ENCODE measurements at places on chromosomes 2 and 18.

GRCh38 chr18:11925800-11926481 is 17.8 kb upstream of the MPPE1 start:
- DNase-seq: no peak

GRCh38 chr2:191051825-191052778 is 38.1 kb upstream of the STAT1 start:
- peak; percentile 35 for DNase-seq

DNA sequence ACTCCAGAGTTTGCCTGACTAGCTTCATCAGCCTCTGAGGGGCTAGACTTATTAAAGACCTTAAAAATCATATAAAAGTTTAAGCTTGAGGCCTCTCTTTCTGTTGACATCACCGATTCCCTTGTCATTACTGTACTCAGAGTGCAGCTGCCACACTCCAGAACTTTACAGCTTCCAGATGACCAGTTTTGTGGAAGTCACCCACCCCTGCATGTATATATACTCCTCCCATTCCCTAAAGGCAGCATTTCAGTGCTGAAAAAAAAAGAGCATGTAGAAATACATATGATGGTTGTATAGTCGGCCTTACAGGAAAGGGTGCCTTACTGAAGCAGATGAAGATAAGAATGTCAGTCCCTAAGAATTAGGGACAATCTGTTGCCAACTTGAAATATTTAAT is 117.3 kb downstream of the FEZ2 start:
- no peak for DNase-seq

- no peak for DNase-seq
These were observed 273.2 kb downstream of the MTX2 start for GRCh38 chr2:176542476-176542875.

DNA sequence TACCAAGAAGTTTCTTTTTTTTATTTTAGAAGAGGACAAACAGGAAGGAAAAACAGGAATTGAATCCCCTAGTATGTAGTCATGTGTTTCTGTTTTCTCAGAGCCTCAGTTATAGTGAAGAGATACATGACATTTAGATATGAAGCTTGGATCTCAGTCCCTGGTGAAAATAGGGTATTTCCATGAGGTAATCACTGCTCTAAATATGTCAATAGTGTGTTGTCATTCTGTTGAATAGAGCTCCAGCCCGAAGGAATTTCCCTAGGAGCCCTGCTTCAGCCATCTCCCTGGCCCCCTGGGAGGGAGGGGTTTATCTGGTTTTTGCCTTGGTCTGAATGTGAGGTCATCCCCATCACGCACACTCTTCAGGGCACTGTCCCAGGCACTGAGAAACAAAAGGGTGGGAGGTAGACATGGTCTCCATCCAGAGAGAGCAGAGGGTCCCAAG is 47.1 kb upstream of the REL start:
- no peak for DNase-seq

DNA sequence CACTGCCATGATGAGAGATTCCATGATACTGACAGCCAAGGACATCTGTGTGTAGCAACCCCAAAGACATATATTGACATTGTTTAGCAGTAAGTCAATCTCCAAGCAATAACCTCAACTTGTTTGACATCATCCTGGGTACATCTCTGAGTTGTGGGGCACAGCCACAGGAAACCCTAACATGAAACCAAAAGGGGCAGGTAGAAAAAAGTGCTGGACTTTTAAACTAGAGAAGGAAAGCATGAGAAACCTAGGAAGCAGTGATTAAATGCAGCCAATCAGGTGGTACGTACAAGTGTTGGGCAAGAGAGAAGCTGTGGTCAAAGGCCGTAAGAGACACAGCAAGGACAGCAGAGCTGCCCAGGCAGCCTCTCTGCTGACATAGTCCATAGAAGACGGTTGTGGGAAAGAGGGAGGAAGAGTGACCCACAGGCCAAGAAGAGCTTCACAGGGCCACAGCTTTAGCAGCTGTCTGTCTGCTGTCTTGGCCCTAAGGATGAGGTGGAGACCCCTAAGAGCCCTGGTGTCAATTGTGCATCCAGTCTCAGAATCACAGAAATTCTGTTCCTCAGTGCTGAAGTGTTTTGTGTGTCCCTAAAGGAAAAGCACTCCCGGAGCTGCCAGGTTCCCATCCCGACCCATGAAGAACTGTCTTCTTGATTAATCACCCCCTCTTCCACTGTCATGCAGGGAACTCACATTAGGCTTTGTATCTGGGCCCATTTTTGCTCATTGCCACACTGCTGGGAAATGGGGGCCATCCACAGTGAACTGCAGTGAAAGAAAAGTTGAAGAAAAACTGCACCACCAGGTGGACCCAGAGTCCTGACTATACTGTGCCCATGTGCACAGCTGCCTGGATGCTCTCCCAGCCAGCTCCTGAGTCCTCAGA is 25.4 kb upstream of the CHN1 start:
- DNase-seq: peak; percentile 39

DNA sequence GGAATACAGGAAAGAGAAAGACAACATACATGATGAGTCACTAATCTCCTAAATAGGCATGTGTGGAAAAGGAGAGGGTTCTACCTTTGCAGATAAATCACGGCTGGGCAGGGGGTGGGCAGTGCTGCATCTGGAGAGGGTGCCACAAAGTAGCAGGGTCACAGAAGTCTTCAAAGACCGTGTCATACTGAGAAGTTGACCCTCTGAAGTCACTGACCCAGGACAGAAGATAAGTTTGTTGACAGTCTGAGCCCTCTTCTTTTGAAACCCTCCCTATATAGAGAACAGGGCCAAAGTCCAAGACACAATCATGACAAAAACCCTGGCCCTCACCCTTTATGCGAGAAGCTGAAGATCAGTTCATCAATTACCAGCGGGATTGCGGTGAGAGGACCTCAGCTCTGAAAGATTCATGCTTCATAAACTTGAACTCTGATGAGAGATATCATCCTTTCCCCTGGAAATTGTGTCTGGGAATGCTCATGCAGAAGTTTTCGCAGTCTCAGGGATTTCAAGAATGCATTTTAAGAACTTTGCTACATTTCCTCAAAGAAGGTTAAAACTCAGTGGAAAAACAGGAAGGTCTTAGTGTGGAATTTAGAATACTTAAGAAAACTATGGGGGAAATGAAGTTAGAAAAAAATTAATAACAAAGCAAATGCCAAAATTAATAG is 129.5 kb downstream of the FAM124B start:
- DNase-seq: no peak

GRCh38 chr18:23870676-23871380 is 143.7 kb upstream of the TTC39C start:
- DNase-seq: no peak

Measured in NT2/D1 (cell line).